Stimulated activated CD4-positive, alpha-beta T cell treated with anti-CD3 and anti-CD28 coated beads, Interleukin-1b, Interleukin-23, amount 100 ng/mL, for 1 hour (primary cell): ENCODE measurements at places on chromosomes 4 and X.

DNA sequence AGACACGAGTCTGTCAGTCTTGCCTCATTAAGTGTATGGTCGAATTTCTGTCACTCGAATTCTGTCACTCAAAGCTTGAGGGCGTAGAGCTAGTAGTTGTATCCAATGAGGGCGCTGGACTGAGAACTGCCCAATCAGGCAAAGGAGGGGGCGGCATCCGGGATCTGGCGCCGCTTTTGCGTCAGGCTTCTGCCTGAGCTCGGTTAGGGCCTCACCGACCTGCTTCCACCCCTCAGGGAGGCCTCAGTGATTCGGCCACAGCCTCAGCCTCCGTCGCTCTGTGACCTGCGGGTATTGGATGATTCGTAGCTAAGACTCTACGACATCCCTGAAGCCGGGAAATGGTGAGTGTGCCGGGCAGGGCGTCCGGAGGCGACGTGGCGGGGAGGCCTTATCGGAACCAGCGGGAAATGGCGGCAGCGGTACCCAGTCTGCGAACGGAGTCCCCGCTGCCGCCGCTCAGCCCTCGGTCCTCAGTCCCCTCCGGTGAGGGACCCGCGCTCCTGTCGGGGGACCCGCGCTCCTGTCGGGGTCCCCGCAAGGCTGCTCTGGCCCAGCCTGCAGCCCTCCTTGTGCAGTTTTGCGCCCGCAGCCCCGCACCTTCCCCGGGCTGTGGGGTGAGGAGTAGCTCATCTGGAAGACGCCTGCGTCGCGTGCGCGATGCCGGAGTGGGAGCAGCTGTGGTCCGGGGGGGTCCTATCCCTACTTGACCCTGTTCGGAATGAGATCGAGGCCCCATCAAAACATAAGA, 88.3 kb downstream of the ZNF718 start:
- DNase-seq, result no peak

DNA sequence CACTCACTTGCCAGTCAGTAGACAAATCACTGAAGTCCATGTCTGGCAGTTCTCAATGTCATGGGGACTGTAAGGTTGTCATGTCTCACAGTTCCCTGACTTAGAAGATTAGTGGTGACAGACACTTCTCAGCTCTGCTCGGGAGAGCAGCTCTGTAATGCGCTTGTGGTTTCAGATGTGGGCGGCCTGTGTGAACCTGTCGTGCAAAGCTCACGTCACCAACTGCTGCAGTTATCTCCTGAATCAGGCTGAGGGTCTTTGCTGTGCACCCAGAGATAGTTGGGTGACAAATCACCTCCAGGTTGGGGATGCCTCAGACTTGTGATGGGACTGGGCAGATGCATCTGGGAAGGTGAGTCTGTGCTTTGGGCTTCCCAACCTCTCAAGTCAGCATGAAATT, at the start of gene IL9R:
IL9R (plus strand) TSS at position 261 of the 400 bp plus-strand sequence; CDS start at position 325, 64 bp downstream.
- DNase-seq, result no peak

GRCh38 chr4:114040319-114041116, 61.1 kb upstream of the ARSJ start:
- no peak for DNase-seq

DNA sequence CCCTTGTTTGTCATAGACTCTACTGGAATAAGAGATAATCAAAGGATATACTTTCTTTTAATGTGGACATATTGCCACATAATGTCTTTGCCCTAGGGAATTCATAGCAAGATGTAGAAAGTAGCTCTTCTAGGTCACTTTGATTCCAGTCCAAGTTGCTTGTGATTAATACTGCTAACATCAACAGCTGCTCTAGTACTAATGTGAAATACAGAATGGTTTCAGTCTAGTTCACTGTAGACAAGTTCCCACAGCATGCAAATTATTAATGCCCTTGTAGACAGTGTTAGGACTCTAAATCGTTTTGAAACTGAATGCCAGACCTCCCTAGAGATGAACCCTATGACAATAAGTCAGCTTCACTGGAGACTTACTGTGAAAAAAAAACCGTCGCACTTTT, 494.6 kb upstream of the ATOH1 start:
- DNase-seq, result no peak

GRCh38 chr4:173651651-173652282, 121.7 kb upstream of the HAND2 start:
- DNase-seq, result no peak

DNA sequence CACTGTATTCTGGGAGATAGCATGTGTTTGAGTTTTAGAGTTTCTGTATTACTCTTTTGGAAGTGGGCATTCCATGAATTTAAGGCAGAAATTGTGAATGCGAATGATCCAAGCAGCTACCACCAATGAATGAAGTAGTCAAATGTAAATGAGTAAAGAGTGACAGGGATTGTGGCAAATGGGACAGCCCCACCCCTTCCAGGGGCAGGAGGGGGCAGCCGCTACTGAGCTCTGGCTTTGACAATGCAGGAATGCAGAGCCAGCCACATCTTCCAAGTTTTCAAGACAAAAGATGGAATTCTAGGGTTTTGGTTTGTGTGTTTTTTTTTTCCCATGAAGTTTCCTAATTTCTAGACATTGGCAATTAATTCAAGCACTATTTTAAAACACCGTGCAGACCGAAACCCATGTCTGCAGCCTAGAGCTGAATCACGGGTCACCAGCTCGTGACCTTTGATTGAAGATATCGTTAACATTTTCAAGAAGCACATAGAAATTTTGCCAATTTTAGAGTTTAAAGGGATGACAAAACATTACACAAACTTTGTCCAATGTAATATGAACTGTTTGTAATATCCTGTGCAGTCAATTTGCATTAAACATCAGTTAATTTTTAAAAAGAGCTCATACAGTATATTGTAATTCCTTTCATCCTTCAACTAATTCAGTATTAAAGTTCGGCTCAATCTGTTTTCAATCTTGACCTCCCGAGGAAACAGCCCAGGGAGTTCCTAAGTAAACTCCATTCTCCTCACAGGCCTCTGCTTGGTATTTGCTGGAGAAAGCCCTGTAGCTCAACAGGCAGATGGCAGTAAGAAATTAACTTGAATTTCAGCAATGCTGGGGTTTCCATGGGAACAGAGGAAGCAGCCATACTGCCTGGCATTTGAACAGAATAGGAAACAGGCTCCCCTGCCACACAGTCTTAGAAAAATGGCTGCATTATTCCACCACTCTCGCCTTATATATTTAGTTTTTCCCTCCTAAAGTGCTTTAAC, 83.4 kb downstream of the UCHL1 start:
- no peak for DNase-seq

DNA sequence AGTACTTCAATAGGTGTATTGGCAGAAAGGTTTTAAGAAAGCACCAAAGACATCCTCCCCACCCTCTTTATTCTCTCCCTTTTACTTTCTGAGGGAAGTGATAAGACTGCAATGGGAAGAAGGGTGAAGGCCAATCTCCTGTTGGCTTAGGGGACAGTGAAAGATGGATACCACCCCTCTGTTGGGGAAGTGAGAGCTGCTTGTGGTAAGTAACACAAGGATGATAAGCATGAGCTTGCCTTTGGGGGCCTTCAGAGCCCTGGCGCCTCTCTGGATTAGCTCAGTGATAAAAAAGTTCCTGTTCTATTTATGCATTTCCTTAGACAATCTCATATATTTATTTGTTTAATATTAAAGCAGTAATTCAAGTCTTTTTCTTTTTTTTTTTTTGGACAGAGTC, 5.2 kb upstream of the KLF8 start:
- no peak for DNase-seq

DNA sequence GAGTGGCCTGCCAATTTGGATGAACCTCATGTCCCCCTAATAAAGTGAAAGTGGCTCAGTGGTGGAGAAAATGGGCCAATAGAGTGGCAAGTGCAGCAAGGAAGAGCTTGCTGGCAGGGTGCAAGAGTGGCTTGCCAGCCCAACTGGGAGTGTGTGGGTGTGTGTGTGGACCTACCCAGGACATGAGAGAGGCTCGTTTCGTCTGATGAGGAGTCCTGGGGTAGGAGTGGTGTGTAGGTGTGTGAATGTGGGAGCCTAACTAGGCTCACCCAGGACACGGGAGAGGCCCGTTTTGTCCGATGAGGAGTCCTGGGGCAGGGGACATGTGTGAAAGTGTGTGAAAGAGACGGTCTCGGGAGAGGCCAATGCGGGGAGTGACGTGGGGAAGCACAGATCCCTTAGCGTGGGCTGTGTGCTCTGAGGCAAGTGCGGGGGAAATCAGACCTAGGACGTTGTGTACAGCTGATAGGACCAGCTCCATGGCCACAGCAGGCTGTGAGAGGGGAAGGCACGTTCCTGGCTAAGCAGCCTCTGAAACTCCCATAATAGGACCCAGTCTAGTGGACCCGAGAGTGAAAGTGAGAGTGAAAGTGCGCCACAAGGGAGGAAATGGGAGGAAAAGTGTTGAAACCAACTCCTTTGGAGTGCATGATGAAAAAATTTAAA, 5.3 kb downstream of the GAGE10 start:
- DNase-seq, result no peak

GRCh38 chr4:94534401-94535312, 82.9 kb downstream of the PDLIM5 start:
- no peak for DNase-seq

DNA sequence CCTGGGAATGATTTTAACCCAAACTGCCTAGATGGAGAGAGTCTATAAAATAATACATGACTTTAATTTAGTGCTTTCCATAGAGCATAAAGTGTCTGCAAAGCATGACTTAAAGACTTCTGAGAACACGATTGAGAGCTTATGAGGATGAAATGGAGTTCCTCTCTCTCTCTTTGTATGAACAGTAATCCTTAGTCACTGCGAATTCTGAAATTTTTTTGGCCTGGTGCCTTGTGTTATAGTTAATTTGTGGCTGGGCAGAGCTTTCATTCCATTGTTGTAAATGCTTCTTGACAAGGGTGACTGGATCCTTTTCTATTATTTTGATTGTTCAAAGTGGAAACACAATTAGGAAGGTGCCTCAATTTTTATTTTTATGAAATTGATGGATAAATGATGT, 179.5 kb downstream of the CEP135 start:
- no peak for DNase-seq

DNA sequence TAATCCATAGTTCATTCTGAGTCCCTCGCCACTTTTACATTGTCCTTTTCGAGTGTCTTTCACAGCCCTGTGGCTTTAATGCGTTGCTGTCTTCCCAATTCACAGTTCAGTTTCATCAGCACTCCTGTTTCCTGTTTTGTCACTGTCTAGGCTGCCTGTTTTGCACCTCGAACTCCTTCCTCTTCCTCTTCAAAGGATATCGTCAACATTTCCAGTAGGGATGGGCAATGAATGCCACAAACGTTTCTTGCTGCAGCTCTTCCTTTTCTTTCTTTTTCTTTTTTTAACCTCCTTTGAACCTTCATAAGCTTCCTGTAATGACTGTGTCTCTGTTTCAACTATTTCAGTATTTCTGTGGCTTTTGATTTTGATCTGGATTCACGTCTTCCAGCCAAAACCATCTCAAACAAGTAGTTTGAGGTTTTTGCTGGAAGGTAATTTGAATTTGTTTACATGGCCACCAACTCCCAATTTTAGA, 105.4 kb downstream of the ANXA3 start:
- no peak for DNase-seq

DNA sequence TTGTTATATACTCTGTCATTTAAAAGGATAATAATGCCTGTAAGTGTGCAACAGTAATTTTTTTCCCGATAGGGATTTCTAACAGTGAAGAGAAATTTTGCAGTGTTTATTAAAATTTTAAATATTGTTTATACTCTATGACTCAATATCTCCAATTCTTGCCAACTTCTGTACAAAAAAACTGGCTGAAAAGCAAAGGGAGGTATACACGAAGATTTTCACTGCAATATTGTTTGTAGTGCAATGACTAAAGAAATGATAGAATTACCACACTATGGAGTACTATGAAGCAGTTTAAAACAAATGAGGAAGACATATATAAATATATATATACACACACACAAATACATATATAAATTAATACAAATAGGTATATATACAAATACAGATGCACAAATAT, 187.9 kb upstream of the IL15 start:
- no peak for DNase-seq

- no peak for DNase-seq
These were observed 139.7 kb downstream of the MAPK10 start for GRCh38 chr4:86220121-86220520.

- no peak for DNase-seq
These were observed 641.6 kb downstream of the ANKRD50 start for GRCh38 chr4:124070688-124071484.

DNA sequence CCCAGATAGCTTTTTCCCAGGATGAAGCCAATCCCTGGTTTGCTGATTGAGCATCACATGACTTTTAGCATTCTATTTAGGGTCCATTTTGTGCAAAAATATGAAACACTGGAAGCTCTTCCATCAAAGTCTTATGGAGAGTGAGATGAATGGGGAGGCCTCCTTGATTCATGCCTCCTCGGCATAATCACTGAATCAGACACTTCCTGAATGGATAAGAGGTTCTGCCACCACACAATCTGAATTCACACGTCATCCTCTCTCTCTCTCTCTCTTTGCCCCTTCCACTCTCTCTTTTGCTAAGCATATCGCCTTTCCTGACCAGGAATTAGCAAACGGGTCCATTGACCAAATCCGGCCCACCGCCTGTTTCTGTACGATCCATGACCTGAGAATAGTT, 68.7 kb downstream of the CRMP1 start:
- DNase-seq, result no peak

- DNase-seq, result no peak
These were observed 58.6 kb upstream of the MSX1 start for GRCh38 chr4:4800646-4801408.

DNA sequence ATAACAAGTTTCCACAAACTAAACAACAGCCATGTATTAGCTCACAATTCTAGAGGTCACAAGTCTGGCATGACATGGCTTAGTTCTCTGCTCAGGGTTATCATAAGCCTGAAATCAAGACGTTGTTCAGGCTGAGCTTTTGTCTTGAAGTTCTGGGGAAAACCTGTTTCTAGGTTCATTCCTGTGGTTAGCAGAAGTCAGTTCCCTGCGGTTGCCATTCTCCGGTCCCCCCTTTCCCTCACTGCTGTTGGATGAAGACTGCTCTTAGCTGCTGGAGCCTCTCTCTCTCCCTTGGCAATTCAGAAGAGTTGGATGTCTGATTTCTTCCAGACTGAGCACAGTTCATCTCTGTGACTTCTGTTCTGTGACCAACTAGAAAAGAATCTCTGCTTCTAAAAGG, 962.6 kb downstream of the PCDH7 start:
- no peak for DNase-seq

DNA sequence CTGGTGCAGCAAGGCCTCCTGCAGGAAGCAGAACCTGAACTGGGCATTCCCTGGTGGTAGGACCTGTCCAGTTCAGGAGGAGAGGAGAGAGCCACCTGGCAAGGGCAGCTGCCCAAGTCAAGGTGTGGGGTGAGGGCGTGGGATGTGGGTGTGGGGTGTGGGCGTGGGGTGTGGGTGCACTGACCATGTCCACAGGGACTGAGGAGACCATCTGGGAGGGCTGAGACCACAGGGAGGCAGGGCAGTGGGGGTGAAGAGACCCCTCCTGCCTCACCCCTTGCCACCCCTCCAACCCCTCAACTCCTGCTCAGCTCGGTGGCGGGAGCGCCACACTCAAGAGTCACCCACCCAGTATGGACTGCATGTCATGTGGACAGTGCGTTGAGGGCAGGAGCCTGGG, 117.9 kb downstream of the CPZ start:
- DNase-seq, result no peak

- no peak for DNase-seq
These were observed 53.9 kb upstream of the DAPP1 start for GRCh38 chr4:99762728-99763127.

GRCh38 chr4:89100853-89101252, 10.5 kb upstream of the TIGD2 start:
- no peak for DNase-seq
